ENCODE measurements at places on chromosomes 5 and 9. TPM values are rescaled to one million over a fixed set of nuclear protein-coding genes. Genes with fewer than 3 reads are reported as not detected.

The FOXE1 gene
- total RNA-seq = 0.08 TPM

DNA sequence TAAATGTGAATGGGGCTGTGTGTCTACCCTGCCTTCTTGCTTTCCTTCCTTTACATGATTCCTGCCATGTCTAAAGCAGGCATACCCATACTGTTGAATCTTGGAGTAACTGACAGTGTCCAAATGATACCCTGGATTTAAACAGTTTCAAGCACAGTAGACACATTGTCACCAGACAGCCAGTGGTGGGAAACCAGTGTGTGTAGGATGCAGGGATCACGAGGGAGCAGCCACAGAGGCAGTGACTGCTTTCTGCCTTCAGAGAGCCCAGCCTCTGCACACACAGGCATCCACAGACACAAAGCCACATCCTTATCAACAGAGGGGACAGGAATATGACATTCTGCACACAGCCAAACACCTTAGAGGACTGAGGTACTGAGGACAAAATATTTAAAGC, 184.2 kb upstream of the TBCA start:
- no peak for DNase-seq

- no peak for DNase-seq
These were observed 131.2 kb upstream of the PLCXD3 start for GRCh38 chr5:41641621-41642020.

GRCh38 chr5:143979044-143979690, 167.2 kb downstream of the HMHB1 start:
- DNase-seq = no peak

DNA sequence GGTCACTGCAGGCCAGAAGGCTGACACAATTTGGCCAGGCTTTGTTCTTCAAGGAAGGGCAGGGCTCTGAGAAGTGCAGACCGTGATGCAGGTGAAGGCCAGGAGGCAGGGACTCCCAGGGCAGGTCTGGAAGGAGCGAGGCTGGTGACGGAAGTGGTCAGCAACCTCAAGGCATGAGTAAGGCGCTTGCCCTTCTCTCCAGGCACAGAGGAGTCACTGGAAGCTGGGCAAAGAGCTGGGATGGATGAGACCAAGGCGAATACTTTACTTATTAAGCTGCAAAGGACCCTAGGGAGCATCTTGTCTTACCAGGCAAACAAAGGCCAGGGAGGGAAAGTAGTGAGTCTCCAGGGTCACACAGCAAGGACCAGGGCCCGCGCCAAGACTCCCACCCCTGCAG, 18.6 kb downstream of the IRF1 start:
- DNase-seq = no peak

GRCh38 chr9:106107716-106108115, 413.4 kb downstream of the TMEM38B start:
- no peak for DNase-seq

- DNase-seq = no peak
These were observed 1.0 kb upstream of the PAX5 start for GRCh38 chr9:37034938-37035647.

DNA sequence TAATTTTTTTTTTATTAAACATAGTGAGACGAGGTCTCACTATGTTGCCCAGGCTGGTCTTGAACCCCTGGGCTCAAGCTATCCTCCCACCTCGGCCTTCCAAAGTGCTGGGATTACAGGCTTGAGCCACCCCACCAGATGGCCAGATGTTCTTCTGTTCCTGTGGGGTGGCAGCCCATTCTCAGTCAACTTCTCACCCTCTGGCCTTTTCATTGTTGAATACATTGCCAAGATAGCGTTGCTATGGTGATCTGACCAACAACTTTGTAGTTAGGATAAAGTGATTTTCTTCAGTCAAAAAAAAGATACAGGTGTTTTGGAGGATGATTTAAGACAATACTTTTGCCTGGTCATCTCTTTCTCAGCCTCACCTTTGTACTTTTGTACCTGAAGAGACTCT, 109.1 kb downstream of the EGFLAM start:
- DNase-seq = no peak

DNA sequence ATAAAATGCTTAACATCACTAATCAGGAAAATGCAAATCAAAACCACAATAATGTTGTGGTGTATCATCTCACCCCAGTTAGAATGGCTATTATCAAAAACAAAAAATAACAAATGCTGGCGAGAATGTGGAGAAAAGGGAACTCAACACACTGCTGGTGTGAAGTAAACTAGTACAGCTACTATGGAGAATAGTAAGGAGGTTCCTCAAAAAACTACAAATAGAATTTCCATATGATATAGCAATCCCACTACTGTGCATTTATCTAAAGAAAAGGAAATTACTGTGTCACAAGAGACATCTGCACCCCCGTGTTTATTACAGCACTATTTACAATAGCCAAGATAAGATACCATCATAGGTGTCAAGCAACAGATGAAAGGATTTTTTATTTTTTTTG, 214.5 kb upstream of the RASA1 start:
- DNase-seq = no peak

- DNase-seq = no peak
These were observed 61.8 kb downstream of the ABCA1 start for GRCh38 chr9:104866191-104866590.

DNA sequence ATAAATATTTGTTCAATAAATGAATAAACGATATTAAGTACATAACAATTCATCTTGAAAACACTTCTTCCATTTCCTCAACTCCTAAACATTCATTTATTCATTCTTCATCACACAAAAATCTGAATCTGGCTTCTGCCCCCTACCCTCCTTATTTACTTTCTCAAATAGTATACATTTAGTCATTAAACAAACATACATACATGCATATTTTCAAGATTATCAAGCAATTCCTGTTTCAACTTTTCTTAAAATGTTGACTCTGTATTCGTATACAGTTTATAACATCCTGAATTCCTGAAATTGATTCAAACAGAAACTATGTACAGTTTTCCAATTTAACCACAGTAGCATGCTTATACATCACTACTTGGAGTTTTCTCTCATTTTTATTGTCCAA, 129.0 kb downstream of the MUSK start:
- no peak for DNase-seq

DNA sequence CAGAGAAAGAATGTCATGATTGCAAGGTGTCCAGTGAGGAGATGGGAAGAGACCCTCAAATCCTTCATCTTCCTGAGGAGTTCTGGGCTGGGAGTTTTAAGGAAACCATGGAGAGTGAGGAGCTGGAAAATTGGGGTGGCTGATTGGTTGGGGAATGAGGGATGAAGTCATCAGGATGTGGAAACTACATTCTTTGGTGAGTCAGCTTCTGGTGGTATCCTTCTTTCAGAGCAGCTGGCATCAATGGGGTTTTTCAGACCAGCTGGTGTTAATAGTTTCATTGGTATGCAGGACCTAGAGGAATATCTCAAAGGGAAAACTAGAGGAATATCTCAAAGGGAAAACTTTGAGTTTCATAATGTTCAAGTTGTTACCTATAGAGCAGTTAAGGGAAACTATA, 45.2 kb downstream of the RNF180 start:
- DNase-seq = no peak

DNA sequence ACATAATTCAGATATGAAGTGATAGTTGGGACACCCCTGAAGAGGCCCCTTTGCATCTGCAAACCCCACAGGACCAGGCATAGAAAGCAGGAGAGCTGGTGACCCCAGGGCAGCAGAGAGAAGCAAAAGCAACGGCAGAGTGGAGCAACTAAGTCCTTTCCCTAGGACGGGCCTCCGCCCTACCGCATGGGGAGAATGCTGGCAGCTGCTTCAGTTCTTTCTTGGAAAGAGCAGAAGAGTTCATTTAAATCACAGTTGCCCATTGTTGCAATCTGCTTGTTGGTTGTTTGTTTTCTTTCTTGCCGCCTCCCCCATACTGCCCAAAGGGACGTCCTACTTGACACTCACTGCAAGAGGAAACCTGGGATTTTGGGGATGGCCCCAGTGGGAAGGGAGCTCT, 126.2 kb downstream of the ADAMTS16 start:
- DNase-seq = no peak

GRCh38 chr9:131395157-131396098, 1.5 kb downstream of the PRRC2B start:
- peak; percentile 40 for DNase-seq

DNA sequence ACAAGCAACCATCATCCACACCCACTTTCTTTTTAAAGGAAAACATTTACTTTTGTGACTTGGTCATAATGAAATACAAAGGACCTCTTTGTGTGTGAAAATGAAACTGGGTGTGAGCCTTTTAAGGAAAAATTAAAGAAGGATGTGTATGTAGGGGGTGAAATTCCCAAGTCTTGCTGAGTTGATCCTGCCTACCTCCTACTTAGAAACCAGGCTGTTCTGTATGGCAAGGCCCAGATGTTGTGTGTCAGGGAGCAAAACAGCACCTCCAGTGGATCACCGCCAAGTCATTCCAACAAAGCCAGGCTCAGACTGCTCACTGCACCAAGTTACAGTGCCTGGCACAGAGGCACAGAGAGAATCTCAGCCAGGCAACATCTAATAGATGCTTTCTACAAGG, 198.5 kb upstream of the FBN2 start:
- no peak for DNase-seq
